Right hindlimb (tissue), 1 donor: ENCODE measurements at places on chromosomes 6 and 20.
A peak's percentile ranks its signal among the peaks of the same experiment; 100 is the strongest.

- peak; percentile 87 for DNase-seq
Observed at GRCh38 chr20:1894951-1895673, at the start of gene SIRPA. SIRPA (plus strand) TSS chr20:1895407; CDS start chr20:1895448, 41 bp downstream.

GRCh38 chr20:38515631-38516030 lies 43.0 kb downstream of the RALGAPB start:
- DNase-seq, result no peak

DNA sequence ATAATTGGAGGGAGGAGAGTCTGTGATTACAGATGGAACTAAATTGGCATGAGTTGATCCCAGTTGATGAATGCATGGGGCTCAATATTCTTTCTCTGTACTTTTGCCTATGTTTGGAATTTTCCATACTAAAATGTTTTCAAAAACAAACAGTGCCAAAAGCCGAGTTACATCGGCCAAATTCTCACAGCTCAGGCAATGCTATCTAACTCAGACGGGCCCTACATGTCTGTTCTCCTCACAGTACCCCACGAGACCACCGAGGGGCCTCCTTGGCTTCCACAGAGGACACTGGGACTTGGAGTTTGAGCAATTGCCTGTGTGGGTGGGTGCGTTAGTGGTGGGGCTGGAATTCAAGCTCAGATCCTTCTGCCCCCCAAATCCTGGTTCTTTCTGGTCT lies 413.2 kb downstream of the CDH26 start:
- no peak for DNase-seq

DNA sequence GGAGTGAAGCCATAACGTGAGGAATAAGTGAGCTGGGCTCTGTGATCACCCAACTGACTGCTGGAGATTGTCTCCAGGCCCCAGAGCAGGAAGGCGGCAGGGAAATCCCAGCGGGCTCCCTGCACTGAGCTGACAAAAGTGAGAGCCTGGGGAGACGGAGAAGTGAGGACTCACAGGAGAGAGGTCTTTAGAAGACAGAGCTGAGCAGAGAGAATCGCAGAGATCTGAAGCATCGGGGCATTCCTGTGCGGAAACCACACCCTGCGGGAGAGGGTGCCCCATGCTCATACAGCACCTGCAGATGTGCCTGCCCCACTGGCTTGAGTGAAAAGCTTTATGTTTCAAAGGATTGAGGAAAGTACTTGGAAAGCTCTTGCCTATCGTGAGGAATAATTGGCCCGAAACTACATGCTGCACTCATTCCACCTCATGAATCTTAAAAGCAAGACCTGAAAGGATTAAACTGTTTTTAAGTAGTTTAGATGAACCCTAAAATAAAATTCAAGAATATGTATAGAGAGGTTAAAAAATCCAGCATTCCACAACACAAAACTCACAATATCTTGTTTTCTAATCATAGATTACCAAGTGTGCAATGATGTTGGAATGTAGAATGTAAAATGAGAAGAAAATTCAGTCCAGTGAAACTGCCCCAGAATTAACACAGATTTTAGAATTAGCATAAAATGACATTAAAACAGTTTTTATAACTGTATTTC lies 17.7 kb upstream of the THBS2 start:
- DNase-seq, result no peak

GRCh38 chr20:24727795-24728194 lies 221.3 kb upstream of the CST7 start:
- no peak for DNase-seq

- DNase-seq, result no peak
Observed at GRCh38 chr6:94350833-94351232, 931.5 kb upstream of the EPHA7 start.

GRCh38 chr20:51542571-51543421 lies at the start of gene NFATC2:
NFATC2 (minus strand) TSS chr20:51542719; CDS start chr20:51542499, 220 bp downstream.
- DNase-seq, result peak; percentile 63

GRCh38 chr6:136228814-136229213 lies 21.3 kb downstream of the MTFR2 start:
- DNase-seq, result no peak

GRCh38 chr6:37514321-37514771 lies 14.7 kb upstream of the CCDC167 start:
- no peak for DNase-seq

DNA sequence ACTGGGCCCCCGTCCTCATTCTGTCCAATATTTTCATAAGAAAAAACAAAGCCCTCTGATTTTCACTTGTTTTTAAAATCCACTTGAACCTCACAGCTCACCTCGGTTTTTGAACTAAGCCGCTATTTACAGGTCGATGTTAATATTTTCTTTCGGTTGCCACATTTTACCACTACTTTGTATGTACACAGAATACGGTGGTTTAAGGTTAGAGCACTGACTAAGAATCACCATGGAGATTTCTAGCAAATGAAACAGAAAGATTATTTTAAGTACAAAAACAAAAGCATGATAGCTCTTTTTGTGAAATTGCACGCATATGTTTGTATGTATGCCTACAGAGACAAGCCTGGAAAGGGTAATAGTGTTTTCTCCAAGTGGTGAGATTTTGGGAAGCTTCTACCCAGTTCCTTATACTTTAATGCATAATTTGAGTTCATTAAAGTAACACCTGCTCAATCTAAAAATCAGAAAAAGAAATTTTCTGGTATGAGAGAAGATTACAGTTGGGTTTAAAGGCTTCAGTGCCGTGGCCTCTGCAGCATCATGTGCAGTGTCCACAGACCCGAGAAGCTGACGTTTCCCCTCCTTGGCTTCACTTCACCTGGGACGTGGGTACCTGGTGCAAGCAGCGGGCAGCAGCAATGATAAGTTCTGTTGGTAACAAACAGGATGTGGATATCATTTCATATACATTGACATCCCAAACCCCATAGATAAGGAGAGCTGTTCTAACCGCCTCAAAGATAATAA lies 144.0 kb downstream of the UST start:
- DNase-seq, result no peak

DNA sequence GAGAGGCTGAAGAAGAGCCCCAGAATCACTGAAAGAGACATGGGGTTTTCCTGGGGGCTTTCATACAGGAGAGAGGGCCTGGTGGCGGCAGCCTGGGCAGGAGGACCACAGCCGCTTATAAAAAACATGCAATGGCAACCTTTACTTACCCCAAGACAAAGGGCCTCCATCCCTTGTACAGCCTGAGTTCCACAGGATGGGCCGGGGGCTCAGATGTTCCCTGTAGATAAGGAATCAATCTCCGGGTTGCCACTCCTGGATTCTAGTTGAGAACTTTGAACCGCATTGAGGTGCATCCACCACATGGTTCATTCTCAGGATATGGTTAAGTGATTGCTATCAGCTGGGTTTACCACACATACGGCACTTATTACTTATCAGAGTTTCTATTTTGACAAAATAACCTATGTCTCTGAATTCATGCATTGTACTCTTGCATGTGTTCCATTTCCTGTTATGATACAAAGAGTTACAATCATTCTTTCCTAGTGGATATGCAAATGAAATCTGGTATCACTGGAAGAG lies 677.6 kb downstream of the KIF16B start:
- DNase-seq, result no peak

GRCh38 chr6:142408409-142408808 lies 106.6 kb downstream of the ADGRG6 start:
- DNase-seq, result no peak

GRCh38 chr6:46381057-46381456 lies 110.2 kb downstream of the RCAN2 start:
- no peak for DNase-seq

DNA sequence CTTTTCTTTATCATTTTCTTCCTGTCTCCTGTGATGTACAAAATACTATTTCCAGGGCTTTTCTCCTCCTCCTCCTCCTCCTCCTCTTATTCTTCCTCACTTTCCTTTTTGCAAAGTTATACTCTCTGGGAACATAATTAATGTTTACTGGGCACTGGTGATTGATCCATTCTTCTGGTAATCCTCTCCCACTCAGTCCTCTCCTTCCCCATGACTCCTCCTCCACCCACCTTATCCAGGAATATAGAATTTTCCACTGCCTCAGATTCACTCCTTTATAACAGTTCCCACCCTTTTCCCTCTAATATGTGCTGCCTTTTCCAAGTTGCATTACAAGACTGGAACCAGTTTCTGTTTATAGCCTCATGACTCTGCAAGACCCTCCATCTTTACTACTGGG lies 62.5 kb upstream of the IYD start:
- DNase-seq, result no peak

GRCh38 chr20:7123457-7123856 lies 356.0 kb downstream of the BMP2 start:
- DNase-seq, result no peak

- DNase-seq, result no peak
Observed at GRCh38 chr20:33165416-33166055, 2.4 kb upstream of the BPIFA2 start.

- peak; percentile 87 for DNase-seq
Observed at GRCh38 chr6:148518511-148519156, 176.0 kb downstream of the SASH1 start.

GRCh38 chr6:2640551-2640950 lies 110.2 kb downstream of the MYLK4 start:
- no peak for DNase-seq

- no peak for DNase-seq
Observed at GRCh38 chr20:9427430-9428291, 86.7 kb upstream of the LAMP5 start.

DNA sequence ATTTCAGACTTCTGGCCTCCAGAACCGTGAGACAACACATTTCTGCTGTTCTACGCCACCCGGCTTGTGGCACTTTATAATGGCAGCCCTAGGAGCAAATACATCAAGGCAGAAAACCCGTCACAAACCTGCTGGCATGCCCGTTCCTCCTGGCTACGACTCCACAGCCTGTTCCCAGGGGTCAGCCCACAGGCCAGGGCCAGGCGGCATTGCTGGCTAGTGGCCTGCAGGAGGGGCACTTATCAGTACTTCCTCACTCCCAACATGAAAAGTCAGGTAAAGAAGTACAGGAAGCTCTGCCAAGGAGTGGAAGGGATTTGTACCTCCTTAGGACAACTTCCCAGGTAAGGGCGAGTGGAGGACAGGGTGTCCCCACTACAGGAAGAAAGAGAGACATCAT lies 223.1 kb upstream of the AGPAT4 start:
- DNase-seq, result no peak

DNA sequence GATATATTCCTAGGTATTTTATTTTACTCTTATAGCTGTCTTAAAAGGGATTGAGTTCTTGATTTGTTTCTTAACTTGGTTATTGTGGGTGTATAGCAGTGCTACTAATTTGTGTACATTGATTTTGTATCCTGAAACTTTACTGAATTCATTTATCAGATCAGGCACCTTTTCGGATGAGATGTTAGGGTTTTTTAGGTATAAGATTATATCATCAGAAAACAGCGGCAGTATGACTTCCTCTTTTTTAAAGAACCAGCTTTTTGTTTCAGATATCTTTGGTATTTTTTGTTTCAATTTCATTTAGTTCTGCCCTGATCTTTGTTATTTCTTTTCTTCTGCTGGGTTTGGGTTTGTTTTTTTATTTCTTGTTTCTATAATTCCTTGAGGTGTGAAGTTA lies 382.4 kb upstream of the ADGRB3 start:
- DNase-seq, result no peak

GRCh38 chr20:37243937-37244571 lies 17.6 kb downstream of the GHRH start:
- peak; percentile 43 for DNase-seq

DNA sequence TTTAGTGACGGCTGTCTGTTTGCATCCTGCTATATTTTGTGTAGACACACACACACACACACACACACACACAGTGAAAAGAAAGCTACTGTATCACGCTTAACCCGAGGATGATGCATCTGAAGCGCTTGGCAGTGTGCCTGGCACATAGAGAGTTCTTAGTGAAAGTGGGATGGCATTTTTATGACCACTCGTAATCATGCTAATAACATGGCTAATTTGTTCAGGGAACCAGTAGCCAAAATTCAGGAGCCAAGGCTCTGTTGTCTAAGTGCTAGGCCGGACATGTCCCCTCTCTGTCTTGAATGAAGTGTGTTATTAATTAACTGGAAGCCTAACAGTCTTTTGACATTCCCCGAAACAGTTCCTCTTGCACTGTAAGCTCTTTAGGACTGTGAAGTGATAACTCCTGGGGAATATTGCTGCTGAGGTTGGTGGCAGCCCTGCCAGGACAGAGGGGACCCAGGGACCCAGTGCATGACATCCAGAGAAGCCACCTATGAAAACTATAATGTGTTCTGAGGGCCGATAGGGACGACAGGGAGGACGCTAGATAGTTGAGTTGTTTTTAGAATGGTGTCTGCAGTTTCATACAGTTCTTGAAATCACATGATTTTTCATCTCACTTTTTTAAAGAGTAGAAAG lies 45.0 kb upstream of the IRF4 start:
- DNase-seq, result no peak

DNA sequence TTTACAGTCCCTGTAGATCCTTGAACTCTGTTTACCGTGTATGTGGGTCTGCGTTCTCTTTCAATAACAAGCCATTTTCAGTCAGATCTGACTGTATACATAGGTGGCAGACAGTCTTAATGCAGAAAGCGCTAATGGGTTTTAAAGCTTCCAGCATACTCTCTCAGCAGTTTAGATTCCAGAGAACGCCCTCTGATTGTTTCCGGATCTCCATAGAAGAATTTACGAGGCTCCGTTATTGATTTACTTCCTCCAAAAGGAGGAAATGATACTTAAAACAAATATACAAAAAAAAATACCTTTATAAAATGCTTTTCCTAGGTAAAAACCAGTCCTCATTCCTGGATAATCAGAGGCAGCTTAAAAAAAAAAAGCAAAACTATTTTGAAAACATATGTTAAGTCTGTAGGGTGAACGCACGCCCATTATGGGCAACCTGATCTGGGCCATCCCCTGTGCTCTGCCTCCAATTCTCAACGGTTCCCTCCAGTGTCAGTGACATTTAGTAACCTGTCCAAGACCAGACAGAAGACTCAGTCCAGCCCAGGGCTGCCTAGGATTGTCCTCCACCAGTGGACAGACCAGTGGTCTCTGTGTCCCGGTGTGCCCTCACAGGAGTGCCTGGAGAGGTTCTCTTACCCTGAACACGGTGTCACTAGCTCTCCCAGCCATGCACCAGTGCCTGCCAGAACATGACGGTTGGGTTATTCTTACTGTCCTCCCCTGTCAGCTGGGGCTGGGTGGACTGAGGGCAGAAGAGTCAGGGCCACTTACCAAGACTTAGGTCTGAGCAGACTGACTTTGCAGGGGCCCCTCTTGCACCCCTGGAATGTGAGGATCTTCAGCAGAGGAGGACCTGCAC lies 217.3 kb downstream of the ARID1B start:
- DNase-seq, result no peak

GRCh38 chr20:61259741-61260140 lies 7.7 kb downstream of the CDH4 start:
- DNase-seq, result no peak

DNA sequence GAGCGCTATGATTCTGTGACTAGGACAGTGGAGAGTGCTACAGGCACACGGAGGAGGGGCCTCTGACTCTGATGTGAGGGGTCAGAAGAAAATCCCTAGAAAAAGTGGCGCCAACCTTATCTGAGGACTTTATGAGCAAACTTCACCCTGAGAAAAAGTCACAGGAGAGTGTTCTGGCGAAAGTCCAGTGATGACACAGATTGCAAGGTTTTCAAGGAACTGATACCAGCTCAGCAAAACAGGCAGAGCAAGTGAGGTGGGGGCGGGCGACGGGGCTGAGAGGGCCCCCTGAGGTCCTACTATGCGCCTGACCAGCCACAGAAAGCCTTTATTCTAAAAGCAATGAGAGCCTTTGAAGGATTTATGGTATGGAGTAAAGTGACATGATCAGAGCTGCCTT lies 73.3 kb downstream of the SLC22A23 start:
- DNase-seq, result no peak

- DNase-seq, result peak; percentile 68
Observed at GRCh38 chr6:111973118-111973761, 80.7 kb upstream of the CCN6 start.

GRCh38 chr20:37446286-37447032 lies 74.6 kb upstream of the NNAT start:
- DNase-seq, result no peak
